ENCODE measurements at places on chromosomes 1 and 21. TPM values are rescaled to one million over a fixed set of nuclear protein-coding genes. Genes with fewer than 3 reads are reported as not detected.

The BTG2 gene
- 167 TPM for polyA plus RNA-seq

GRCh38 chr1:73662526-73662925 is 535.5 kb downstream of the LRRIQ3 start:
- DNase-seq, result no peak

DNA sequence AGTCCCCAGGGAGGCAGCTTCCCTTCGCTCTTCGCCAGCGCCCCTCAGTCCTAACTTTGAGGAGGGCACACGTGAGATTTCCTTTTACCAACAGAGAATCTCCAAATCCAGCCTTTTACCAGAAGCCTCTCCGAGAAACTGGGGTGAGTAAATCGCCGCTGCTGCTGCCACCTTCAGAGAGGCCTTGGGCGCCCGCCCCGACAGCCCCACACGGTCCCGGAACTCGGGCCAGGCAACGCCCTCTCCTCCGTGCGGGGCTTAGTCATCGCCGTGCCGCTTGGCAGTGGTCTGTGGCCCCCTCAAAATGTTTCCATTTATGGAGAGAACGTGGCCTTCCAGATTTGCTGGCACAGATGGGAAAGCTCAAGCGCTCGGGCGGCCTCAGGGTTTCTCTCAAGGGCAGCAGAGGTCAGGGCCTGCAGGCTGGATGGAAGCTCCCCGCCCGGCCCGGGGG is 41.4 kb upstream of the COL6A2 start:
- DNase-seq, result peak; percentile 94

- no peak for DNase-seq
Measured at GRCh38 chr1:225410036-225410435, 17.8 kb downstream of the LBR start.

GRCh38 chr1:192709544-192709943 is 73.6 kb downstream of the RGS13 start:
- DNase-seq, result no peak

- no peak for DNase-seq
Measured at GRCh38 chr1:167509587-167509986, 8.7 kb downstream of the CD247 start.

- no peak for DNase-seq
Measured at GRCh38 chr1:47212636-47213229, 19.3 kb downstream of the TAL1 start.

The ADAM30 gene
- not detected for polyA plus RNA-seq

GRCh38 chr1:225097175-225097574 is 167.7 kb downstream of the DNAH14 start:
- DNase-seq, result no peak

- DNase-seq, result peak; percentile 86
Measured at GRCh38 chr1:8202182-8202905, 115.6 kb upstream of the SLC45A1 start.

GRCh38 chr1:167067904-167068303 is 22.3 kb downstream of the GPA33 start:
- DNase-seq, result no peak

- DNase-seq, result peak; percentile 76
Measured at GRCh38 chr1:26999440-26999987, 6.0 kb downstream of the TRNP1 start.

The SUSD4 gene
- 70.1 TPM for polyA plus RNA-seq

The CLDN17 gene
- polyA plus RNA-seq, result not detected

The FALEC gene
- not detected for polyA plus RNA-seq

- no peak for DNase-seq
Measured at GRCh38 chr1:231207437-231207836, 33.6 kb upstream of the GNPAT start.

GRCh38 chr1:234397732-234398131 is 24.5 kb downstream of the COA6 start:
- no peak for DNase-seq

The PLA2G2F gene
- not detected for polyA plus RNA-seq
